ENCODE measurements at places on chromosomes 7 and 10.
A peak's percentile ranks its signal among the peaks of the same experiment; 100 is the strongest.

DNA sequence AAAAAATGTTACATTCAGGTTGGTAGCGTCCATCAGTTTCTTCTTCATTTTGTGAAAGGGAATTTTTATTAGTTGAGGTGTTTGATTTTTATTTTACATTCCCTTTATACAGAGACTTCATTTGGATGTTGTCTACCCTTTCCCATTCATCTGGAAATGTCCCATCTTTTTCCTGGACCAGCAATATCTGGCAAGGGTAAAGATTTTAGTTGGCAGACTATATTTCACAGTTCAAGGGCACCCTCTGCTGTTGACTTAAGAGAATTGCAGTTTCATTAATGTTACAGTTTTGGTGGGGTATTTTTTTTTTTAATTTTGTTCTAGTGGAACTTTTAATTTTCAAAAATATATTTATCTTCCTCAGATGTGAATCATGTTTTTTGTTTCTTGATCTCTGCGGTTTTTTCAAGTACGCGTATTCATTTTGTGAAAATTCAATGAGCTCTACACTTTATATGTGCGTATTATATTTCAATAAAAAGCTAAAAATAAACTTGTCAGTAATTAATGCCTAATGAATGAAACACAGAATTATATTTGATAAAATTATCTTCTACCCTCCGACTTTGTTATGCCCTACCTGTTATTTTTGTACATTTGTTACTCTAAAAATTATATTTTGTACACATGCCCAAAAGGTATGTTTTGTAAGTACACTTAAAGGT is 97.9 kb upstream of the KLF14 start:
- DNase-seq: no peak

GRCh38 chr7:27922907-27923641 is 183.1 kb downstream of the TAX1BP1 start:
- DNase-seq: no peak

GRCh38 chr10:78514459-78514858 is 480.8 kb downstream of the RPS24 start:
- DNase-seq: no peak

DNA sequence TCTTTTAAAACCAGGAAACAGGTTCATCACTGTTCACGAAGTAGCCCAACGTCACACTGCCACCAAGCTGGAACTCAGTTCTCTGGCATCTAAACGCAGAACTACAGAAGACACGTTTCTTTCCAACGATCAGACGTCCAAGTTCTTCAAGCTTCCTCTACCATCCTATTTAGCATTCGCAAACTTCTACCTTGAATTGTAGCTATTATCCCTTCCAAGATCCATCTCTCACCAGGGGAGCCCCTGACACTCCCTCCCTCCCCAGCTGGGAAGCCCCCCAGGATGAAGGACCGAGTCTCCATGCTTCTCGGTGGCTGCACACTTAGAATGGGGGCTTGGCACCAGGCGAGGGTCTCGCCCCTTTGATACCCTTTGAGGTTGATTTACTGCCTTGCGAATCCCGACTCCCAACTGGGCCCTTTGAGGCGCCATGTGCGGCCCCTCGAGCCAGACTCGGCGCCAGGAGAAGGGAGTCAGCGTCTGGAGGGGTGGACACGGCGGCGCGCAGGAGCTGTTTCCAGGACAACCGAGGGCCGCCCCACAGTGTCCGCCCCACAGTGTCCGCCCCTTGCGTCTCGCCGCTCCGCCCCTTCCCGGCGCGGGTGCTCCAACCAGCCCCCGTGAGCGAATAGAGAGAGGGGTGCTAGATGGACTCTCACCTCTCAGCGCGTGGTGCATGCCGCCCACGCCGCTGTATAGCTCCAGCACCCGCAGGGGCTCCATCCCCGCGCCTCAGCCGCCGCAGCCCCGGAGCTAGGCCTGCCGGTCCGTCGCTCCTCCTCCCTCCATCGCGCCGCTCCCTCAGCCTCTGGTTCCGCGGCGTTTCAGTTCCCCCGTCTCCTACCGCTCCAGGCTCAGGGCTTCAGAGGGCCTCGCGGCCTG is at the start of gene TRDMT1:
Gene TRDMT1 (minus strand): TSS at position 761 of the 882 bp plus-strand sequence. CDS start 38 bp downstream, at position 723.
- DNase-seq: peak; percentile 72

- no peak for DNase-seq
Observed at GRCh38 chr7:32516551-32517100, 21.3 kb downstream of the AVL9 start.

GRCh38 chr7:71615017-71615416 is 483.1 kb downstream of the GALNT17 start:
- DNase-seq: no peak

DNA sequence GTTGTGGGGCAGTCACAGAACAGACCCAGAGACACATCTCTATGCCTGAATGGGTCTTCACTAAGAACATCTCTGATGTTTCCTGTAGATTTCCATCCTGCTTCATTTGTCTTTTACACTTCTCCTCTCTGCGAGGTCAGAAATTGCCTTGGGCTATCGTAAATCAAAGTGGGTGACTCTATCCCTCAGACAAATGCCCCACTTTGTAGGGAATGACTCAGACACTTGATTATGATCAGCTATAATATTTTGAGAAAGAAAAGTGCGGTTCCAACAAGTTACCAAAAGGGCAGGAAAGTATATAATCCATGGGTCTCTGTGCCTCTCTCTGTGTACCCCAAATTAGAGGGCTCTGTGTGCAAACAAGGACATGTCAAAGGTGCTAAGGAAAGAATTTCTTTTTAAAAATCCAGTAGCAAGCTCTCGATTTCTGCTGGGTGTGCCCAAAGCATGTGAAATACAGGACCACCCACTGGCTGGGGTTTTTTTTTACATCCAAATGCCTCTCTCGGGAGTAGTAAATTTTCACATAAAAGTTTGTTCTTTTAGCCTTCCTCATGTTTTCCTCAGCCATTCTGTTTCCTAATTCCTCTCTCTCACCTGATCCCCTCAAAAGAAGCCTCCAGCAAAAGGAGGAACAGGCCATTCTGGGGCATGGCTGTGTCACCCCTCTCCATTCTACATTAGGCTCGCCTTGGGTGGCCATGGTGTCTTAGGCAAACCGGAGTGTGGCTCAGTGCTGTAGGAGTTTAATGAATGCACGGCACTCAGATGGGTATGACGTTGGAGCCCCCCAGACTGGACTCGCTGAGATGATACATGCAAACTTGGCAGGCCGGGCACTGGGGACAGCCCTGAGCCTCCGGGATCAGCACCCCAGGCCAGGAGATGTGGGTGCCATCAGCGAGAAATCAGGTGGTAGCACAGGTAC is 6.3 kb upstream of the OPN4 start:
- no peak for DNase-seq

- DNase-seq: no peak
Observed at GRCh38 chr7:138400400-138400886, 59.6 kb upstream of the TRIM24 start.

- DNase-seq: no peak
Observed at GRCh38 chr7:132742189-132742612, 165.9 kb upstream of the PLXNA4 start.

DNA sequence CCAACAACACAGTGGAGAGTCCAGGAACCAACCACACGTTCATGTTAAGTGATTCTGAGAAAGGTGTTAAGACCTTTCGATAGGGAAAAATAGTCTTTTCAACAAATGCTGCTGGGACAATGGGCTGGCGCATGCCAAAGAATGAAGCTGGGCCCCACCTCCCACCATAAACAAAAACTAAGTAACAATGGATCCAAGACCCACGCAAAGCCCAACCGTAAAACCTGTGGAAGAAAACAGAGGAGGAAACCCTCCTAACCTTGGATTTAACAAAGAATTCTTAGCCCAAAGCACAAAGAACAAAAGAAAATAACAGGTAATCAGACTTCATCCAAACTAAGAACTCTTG is 272.8 kb downstream of the ELFN1 start:
- DNase-seq: no peak

DNA sequence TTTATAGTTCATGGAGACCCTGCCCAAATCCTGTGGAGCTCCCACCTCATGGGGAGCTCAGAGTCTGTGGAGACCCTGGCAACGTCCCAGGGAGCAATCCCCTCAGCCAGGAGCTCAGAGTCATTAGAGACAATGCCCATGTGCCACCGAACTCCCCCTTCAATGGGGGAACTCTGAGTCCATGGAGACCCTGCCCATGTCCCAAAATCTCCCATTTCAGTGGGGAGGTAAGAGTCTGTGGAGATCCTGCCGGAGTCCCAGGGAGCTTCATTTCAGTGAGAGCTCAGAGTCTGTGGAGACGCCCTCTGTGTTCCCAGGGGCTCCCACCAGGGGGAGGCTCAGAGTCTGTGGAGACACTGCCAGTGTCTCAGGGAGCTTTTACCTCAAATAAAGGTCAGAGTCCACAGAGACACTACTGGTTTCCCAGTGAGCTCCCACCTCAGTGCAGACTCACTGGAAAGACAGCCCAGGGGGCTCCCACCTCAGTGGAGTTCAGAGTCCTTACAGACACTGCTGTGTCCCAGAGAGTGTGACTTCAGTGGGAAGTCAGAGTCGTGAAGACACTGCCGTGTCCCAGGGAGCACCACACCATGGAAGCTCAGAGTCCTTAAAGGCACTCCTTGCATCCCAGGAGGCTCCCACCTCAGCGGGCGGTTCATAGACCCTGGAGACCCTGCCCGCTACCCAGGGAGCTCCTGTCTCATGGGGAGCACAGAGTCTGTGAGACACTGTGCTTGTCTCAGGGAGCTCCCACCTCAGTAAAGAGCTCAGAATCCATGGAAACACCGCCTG is 5.0 kb downstream of the MYO1G start:
- DNase-seq: peak; percentile 54

DNA sequence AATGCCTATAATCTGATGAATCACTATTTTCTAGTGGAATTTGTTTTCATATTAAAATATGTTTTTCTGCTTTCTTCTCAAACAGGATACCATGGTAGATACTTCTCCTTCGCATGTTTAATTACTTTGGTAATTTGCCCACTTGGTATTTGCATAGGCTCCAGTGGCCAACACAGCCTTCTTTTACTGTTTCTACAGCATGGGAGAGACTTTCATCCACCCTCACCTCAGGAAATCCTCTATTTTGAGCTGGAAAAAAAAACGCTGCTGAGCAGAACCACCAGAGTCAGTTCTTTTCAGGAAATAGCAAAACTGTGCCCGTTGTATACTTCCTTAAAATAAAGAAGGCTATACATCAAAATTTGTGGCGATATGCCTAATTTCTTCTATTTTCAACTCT is 213.3 kb downstream of the MDFIC start:
- DNase-seq: no peak

DNA sequence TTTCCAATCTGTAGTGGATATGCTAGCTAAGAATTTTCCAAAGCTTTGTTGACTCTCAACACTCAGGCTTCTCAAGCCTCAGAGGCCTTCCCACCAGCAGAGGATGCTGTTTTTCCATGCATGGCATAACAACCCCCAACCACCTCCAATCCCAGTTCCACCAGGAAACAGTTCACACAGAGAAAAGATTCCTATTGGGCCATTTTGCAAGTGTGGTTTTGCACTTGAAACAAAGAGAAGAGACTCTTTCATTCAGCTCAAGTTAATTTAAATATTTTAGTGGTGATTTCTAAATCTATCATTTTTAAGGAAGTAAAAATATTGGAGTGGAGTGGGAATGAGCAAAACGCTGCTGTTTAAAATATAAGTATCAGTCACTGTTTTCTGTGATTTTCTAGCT is 105.6 kb upstream of the COL1A2 start:
- no peak for DNase-seq

DNA sequence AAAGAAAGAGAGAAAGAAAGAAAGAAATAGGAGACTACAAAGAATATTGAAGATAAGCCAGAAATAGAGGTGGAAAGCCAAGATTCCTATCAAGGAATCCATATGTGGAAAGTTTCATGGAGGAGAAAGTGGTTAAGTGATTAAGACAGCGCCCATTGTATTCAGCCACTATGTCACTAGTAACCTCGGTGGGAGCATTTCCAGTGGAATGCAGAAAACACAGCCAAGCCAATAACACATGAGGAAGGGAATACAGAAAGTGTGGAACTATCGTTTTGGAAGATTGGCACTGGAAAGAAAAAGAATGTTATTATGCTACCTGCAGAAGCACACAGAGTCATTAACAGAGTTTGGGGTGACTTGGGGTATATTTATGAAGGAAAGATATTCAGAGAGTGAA is 2.7 kb downstream of the MGAM2 start:
- DNase-seq: no peak

GRCh38 chr7:146449625-146450024 is 333.0 kb downstream of the CNTNAP2 start:
- no peak for DNase-seq
